ENCODE measurements at places on chromosomes 5 and 9. TPM values are rescaled to one million over a fixed set of nuclear protein-coding genes. Genes with fewer than 3 reads are reported as not detected.

RNF183 gene
- total RNA-seq = not detected

EPB41L4B gene
- total RNA-seq = 117 TPM

ITGA2 gene
- 0.34 TPM for total RNA-seq

GRIA1 gene
- 0.44 TPM for total RNA-seq

LECT2 gene
- not detected for total RNA-seq

BTNL9 gene
- 174 TPM for total RNA-seq

IL5 gene
- not detected for total RNA-seq

CAMK2A gene
- total RNA-seq = not detected

SEMA5A gene
- total RNA-seq = 36.5 TPM

PCDHAC1 gene
- 0.44 TPM for total RNA-seq

FOXD4L6 gene
- not detected for total RNA-seq

PROP1 gene
- not detected for total RNA-seq

C9orf50 gene
- not detected for total RNA-seq

FOXI1 gene
- not detected for total RNA-seq

All from subcutaneous adipose tissue (tissue), 4 donors.